CD8-positive, alpha-beta memory T cell (primary cell): ENCODE measurements at places on chromosomes 4 and X. TPM values are rescaled to one million over a fixed set of nuclear protein-coding genes. Genes with fewer than 3 reads are reported as not detected.

The PPP1R3F gene
- total RNA-seq, result 4.5 TPM

The ANKRD50 gene
- 0.20 TPM for total RNA-seq

The GNRHR gene
- not detected for total RNA-seq

The F8A3 gene
- 11.2 TPM for total RNA-seq

The WDR17 gene
- 1.4 TPM for total RNA-seq

The CPLX1 gene
- total RNA-seq, result 0.13 TPM

The CPE gene
- total RNA-seq, result not detected

The GPAT3 gene
- total RNA-seq, result 5.4 TPM

The PDZD4 gene
- 2.3 TPM for total RNA-seq

The FGF13 gene
- total RNA-seq, result not detected

The PRAF2 gene
- 14.5 TPM for total RNA-seq

DNA sequence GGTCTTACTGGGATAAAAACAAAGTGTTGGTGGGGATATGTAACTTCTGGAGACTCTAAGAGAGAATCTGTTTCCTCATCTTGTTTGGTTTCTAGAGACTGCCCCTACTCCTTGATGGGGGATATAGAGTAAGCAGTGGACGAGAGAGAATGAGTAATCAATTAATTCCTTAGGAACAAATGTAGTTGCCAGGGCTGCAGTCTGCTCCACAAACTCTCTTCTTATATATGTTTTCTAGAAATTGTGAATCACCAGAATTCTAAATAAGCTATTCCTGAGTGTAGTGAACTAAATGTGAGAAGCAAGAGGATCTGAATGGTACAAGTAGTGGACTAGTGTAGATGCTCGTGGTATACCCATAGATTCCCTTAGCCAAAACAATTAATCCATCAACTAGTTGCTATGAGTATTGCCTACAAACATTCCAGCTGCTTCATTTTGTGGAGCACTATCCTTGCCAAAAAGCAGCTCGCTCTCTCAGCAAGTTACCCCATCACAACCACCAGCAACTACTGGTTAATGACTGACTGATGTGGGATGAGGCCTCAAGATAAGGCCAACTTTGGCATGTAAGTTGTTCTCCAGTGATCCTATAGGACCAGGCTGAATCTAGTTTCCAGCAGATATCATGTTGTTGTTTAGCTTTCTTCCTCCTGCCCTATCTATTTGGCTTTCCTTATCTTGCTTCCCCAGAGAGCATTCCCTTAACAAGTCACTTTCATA is 273.0 kb downstream of the SLC7A11 start:
- no peaks in the 10 kb centered on the region for H3K27me3 ChIP-seq
- H3K27ac ChIP-seq, result peak overlapping the region; percentile 5
- no peaks in the 10 kb centered on the region for H3K36me3 ChIP-seq
- no peak for DNase-seq
- no peaks in the 10 kb centered on the region for H3K4me1 ChIP-seq

DNA sequence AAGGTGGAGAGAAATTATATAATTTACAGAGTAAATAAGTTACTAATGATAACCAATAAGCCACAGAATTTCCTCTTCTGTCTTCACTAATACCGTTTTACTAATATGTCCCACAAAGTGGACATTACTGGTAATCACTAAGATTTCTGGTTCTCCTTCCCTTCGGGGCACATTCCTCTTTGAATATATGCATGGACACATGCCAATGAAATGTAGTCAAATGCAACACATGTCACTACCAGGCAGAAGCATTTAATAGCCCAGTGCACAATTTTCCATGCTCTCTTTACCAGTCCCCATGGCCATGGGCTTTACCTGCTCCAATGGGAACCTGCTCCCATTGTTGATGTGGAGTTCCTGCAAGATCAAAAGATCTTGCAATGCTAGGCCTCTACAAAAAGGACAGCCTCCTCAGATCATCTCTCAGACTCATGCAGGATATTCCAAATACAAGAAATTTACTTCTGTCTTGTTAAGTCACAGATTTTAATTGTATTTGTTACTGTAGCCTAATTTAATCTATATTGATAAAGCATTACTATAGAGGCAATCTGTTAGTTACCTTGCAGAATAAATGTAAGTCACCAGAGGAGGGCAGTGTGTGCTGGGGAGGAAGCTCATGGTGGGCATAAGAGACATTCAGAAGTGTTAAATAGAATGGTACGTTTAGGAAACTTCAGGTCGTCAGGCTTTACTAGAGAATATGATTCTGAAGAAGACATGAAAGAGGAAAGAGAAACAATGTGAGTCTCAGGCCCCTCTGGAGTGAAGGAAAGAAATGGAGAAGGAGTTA is 37.1 kb upstream of the INPP4B start:
- H3K27me3 ChIP-seq, result no peaks in the 10 kb centered on the region
- DNase-seq, result no peak
- no peak overlapping the region for H3K27ac ChIP-seq
- no peak overlapping the region for H3K4me3 ChIP-seq
- no peaks in the 10 kb centered on the region for H3K36me3 ChIP-seq

- no peak for DNase-seq
- peaks cover 21% of the 10 kb centered on the region for H3K36me3 ChIP-seq
- H3K4me3 ChIP-seq, result no peak overlapping the region
- H3K27ac ChIP-seq, result no peak overlapping the region
- no peaks in the 10 kb centered on the region for H3K4me1 ChIP-seq
Observed at GRCh38 chr4:48556268-48556667, 66.2 kb downstream of the ZAR1 start.

DNA sequence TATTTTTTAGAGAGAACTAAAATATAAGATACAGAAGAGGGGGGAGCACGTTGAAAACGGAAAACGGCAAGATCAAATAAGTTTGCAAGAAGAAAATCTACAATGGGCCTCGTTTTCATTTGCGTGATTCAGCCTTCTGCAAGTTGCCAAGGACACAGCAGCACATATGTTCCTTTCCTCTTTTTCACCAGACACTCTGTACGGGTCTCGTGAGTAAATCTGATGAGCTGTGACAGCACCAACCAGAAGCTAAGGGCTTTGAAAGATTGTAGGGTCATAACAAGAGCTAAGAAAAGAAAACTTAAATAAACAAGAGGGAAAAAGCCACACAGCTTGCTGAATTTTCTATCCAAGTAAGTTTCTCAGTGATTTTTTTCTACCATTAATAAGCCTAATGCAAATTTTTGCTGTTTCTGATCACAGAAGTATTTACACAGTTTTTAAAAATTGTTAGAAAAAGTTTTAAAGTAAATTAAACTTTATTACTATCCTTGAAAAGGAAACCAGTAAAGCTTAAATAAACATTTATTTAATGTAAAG is 63.4 kb downstream of the SCML2 start:
- H3K27ac ChIP-seq, result no peak overlapping the region
- no peak for DNase-seq
- no peaks in the 10 kb centered on the region for H3K27me3 ChIP-seq

DNA sequence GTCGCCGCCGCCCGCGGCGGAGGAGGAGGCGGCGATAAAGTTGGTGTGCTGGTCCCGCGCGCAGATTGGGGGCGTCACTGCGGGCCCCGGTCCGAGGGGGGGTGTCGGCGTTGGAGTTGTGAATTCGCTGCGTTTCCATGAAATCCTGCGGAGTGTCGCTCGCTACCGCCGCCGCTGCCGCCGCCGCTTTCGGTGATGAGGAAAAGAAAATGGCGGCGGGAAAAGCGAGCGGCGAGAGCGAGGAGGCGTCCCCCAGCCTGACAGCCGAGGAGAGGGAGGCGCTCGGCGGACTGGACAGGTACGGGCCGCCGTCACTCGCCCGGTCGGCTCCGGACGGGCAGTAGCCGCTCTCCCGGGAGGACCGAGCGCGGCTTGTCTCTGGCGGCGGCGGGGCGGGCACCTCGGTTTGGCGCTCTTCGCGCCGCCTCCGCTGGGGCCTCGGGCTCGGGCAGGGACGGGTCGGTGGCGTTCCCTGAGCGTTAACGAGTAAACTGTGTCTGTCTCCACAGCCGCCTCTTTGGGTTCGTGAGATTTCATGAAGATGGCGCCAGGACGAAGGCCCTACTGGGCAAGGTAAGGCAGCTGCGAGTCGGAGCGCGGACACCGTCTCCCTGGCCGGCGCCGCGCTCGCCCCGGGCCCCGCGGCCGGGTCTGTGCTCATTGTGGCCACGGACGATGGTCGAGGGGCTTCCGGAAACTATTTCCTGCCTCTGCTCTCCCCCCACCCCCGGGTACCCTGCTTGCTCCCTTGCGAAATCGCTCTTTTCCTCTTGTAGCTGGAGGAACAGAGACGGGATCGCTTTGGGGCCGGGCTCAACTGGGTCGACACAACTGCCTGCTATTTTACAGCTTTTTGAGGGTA is 658 bp downstream of the KDM6A start:
- H3K27me3 ChIP-seq, result no peaks in the 10 kb centered on the region
- no peaks in the 10 kb centered on the region for H3K36me3 ChIP-seq
- H3K4me1 ChIP-seq, result peaks cover 17% of the 10 kb centered on the region
- peak overlapping the region; percentile 87 for H3K27ac ChIP-seq

DNA sequence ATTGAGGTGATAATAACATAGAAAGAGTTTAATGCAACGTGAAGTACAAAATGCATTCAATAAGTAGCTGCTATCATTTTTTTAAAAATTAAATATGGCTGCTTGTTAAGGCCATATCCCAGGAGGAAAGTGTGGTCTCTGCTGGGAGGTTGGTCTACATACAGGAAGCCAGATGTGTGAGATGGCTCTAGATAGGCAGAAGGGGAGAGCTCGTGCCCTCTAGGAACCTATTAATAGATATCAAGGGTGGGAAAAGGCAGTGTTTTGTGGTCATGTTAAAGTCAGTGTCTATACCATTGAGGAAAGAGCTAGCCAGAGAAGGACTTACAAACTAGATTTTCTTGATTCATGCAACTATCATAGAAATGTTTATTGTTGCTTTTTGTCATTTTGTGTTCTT is 140.5 kb downstream of the KLHL8 start:
- H3K36me3 ChIP-seq, result no peaks in the 10 kb centered on the region
- DNase-seq, result no peak
- peaks cover 4% of the 10 kb centered on the region for H3K4me1 ChIP-seq
- H3K27ac ChIP-seq, result no peak overlapping the region
- no peaks in the 10 kb centered on the region for H3K27me3 ChIP-seq
- H3K4me3 ChIP-seq, result no peak overlapping the region

GRCh38 chr4:56093576-56093975 is 144.8 kb downstream of the CEP135 start:
- no peaks in the 10 kb centered on the region for H3K4me1 ChIP-seq
- H3K27ac ChIP-seq, result no peak overlapping the region
- no peak for DNase-seq
- H3K4me3 ChIP-seq, result no peak overlapping the region
- no peaks in the 10 kb centered on the region for H3K36me3 ChIP-seq
- no peaks in the 10 kb centered on the region for H3K27me3 ChIP-seq

GRCh38 chr4:60619531-60620305 is 580.4 kb upstream of the ADGRL3 start:
- no peaks in the 10 kb centered on the region for H3K4me1 ChIP-seq
- H3K27me3 ChIP-seq, result no peaks in the 10 kb centered on the region
- no peak for DNase-seq
- no peak overlapping the region for H3K4me3 ChIP-seq
- H3K36me3 ChIP-seq, result no peaks in the 10 kb centered on the region

- no peak overlapping the region for H3K27ac ChIP-seq
- H3K27me3 ChIP-seq, result peaks cover under 1% of the 10 kb centered on the region
- no peaks in the 10 kb centered on the region for H3K36me3 ChIP-seq
- no peak overlapping the region for H3K4me3 ChIP-seq
Observed at GRCh38 chr4:6225469-6225868, 25.1 kb upstream of the JAKMIP1 start.

DNA sequence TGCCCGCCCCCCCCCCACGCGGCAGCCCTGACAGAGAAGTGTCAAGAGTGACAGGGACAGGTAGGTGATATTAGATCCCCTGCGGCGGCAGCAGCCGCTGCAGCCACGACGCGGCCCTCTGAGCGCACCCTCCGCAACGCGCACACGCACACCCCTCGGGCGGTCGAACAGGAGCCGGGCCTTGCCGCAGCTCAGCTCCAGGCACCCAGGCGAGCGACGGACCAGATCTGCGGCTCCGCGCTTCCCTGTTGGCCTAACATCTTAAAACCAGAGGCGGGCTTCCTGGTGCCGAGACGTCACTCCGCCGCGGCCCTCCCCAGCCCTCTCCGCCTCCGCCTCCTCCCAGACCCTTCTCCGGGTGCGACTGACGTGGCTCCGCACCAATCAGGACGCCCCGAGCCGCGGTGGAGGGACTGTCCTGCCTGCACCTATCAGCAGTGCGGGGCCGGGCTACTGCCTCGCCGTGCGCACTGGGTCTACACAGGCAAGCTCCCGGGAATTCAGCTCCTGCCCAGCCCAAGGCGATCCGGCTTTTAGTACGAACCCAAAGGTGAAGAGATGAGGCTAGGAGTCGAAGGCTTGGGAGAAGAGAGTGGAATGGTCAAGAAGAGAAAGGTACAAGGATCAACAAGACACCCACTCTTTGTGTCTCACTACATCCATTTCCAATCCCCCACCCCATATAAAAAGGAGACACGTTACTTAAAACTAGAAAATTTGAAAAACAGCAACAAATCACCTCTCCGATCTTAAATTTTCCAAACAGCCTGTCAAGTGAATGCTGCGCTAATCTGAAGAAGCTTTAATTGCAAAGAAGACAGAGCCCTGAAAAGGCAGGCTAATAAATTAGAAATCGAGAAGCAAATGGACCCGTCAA is at the start of gene PITX2:
PITX2 (minus strand) TSS at position 237 of the 877 bp plus-strand sequence. CDS start 617 bp downstream, outside the sequence.
- H3K27me3 ChIP-seq, result peaks cover 67% of the 10 kb centered on the region
- H3K4me3 ChIP-seq, result no peak within 1 kb of the TSS
- H3K4me1 ChIP-seq, result no peaks in the 10 kb centered on the region
- H3K27ac ChIP-seq, result no peak within 1 kb of the TSS
- DNase-seq, result no peak

GRCh38 chrX:4978613-4979012 is 1250.1 kb downstream of the NLGN4X start:
- H3K4me3 ChIP-seq, result no peak overlapping the region
- no peak overlapping the region for H3K27ac ChIP-seq
- H3K4me1 ChIP-seq, result no peaks in the 10 kb centered on the region
- H3K27me3 ChIP-seq, result no peaks in the 10 kb centered on the region
- H3K36me3 ChIP-seq, result no peaks in the 10 kb centered on the region

GRCh38 chr4:87884976-87885549 is 52.3 kb downstream of the MEPE start:
- H3K4me1 ChIP-seq, result no peaks in the 10 kb centered on the region

GRCh38 chr4:121462660-121463261 is 81.9 kb upstream of the QRFPR start:
- H3K4me1 ChIP-seq, result no peaks in the 10 kb centered on the region
- H3K4me3 ChIP-seq, result no peak overlapping the region
- H3K27ac ChIP-seq, result no peak overlapping the region
- DNase-seq, result no peak

- H3K27me3 ChIP-seq, result no peaks in the 10 kb centered on the region
- H3K4me3 ChIP-seq, result no peak overlapping the region
- H3K27ac ChIP-seq, result no peak overlapping the region
- no peak for DNase-seq
Observed at GRCh38 chr4:25993395-25994185, 79.6 kb downstream of the SMIM20 start.

GRCh38 chr4:77286906-77287305 is 129.9 kb downstream of the CCNG2 start:
- no peak overlapping the region for H3K4me3 ChIP-seq
- no peaks in the 10 kb centered on the region for H3K4me1 ChIP-seq
- no peaks in the 10 kb centered on the region for H3K36me3 ChIP-seq
- H3K27me3 ChIP-seq, result no peaks in the 10 kb centered on the region

- H3K27ac ChIP-seq, result no peak overlapping the region
- no peaks in the 10 kb centered on the region for H3K4me1 ChIP-seq
- H3K36me3 ChIP-seq, result no peaks in the 10 kb centered on the region
- no peaks in the 10 kb centered on the region for H3K27me3 ChIP-seq
- no peak overlapping the region for H3K4me3 ChIP-seq
Observed at GRCh38 chr4:141241986-141242385, 21.3 kb downstream of the ZNF330 start.

- no peaks in the 10 kb centered on the region for H3K27me3 ChIP-seq
- no peak overlapping the region for H3K27ac ChIP-seq
- H3K36me3 ChIP-seq, result no peaks in the 10 kb centered on the region
- no peak for DNase-seq
Observed at GRCh38 chrX:102042372-102043325, 82.8 kb upstream of the TCEAL2 start.

GRCh38 chr4:27685091-27685490 is 824.5 kb downstream of the STIM2 start:
- no peaks in the 10 kb centered on the region for H3K27me3 ChIP-seq
- no peak overlapping the region for H3K4me3 ChIP-seq
- H3K36me3 ChIP-seq, result no peaks in the 10 kb centered on the region
